Uterus (tissue), 4 donors: ENCODE measurements at places on chromosomes 13 and 19. TPM values are rescaled to one million over a fixed set of nuclear protein-coding genes. Genes with fewer than 3 reads are reported as not detected.
A peak's percentile ranks its signal among the peaks of the same experiment; 100 is the strongest.

Gene GPR4
- total RNA-seq: 13.5 TPM

- DNase-seq: no peak
Observed at GRCh38 chr13:101231751-101232428, 184.4 kb downstream of the NALCN start.

Gene RUVBL2
- 83.3 TPM for total RNA-seq

DNA sequence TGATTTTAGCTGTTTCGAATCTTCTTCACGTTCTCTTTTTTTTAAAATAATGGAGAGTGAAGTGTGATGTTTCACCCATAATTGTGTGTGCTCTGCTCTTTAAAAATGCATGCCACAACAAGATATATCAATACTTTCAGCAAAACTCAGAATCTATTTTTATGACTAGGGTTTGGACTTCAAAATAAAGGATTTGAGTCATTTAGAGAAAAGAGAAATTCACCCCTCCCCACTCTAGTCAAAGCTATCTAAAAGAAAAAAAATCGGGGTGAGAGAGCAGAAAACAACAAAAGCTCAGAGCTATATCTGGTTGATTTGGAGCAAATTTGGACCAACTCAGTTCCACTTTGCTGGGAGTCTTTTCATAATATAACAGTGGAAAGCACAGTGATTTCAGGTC lies 244.5 kb downstream of the DNAJC15 start:
- DNase-seq: no peak

DNA sequence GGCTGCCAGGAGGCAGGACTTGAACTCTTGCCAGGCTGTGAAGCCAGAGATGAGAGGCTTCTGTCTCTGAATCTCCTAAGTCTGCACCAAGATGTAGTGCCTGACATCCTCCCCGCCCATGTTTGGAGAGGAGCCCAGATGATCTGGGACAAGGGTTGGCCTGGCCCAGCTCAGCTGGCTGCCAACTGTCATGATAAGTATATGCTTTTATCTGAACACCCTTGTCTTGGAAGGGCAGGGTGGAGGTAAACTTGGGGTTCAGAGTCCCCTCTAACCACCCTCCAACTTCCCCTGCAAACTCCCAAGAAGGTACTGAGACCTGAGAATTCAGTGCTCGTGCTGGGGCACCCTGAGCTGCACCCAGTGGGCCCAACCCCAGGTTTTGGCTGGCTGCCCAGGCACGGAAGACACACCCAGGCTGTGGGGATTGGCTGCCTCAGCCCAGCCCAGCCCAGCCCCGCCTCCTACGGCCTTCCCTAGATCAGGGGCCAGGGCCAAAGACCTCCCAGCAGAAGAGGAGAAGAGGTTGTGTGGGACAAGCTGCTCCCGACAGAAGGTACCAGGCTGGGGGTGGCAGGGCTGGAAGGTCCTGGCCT lies at the start of gene CYP4F12:
Gene CYP4F12 (plus strand): TSS at position 508 of the 596 bp plus-strand sequence. CDS start 443 bp downstream, outside the sequence.
- DNase-seq: peak; percentile 92

DNA sequence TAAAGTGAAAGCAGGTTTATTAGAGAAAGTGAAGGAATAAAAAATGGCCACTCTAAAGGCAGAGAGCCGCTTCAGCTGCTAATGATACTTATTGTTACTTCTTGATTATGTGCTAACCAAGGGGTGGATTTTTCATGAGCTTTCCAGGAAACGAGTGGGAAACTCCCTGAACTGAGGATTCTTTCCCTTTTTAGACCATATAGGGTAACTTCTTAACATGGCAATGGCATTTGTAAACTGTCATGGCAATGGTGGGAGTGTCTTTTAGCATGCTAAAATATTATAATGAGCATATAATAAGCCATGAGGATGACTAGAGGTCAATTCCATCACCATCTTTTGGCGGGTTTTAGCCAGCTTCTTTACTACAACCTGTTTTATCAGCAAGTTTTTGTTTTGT lies 890.0 kb downstream of the UQCRFS1 start:
- DNase-seq: no peak

Gene KLK5
- total RNA-seq: 1.0 TPM

GRCh38 chr13:28271056-28271840 lies 132.9 kb downstream of the PAN3 start:
- DNase-seq: no peak

DNA sequence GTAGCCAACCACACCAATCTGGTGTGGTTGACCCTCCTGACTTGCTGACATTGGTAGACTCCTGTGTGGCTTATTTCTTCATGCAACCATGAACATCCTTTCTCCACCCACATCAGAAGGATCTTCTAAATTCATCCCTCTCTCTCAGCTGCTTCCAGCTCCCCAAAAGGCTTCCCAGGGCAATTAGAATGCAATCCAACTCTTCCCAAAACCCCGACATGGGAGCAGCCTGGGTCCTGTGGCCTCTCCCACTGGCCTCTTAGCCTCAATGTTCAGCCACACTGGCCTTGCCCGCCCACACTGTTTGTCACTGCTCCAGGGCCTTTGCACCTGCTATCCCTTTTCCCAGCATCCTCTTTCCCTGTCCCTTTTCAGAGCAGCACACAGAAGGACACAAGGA lies 199.8 kb upstream of the SGCG start:
- DNase-seq: no peak

Gene KRTDAP
- not detected for total RNA-seq

- DNase-seq: no peak
Observed at GRCh38 chr19:40223135-40223822, 3.2 kb downstream of the CCNP start.

Gene ANKRD24
- total RNA-seq: not detected

- DNase-seq: no peak
Observed at GRCh38 chr13:110394371-110394841, 87.3 kb downstream of the COL4A2 start.

- DNase-seq: peak; percentile 30
Observed at GRCh38 chr13:22091222-22091970, 420.5 kb downstream of the FGF9 start.

DNA sequence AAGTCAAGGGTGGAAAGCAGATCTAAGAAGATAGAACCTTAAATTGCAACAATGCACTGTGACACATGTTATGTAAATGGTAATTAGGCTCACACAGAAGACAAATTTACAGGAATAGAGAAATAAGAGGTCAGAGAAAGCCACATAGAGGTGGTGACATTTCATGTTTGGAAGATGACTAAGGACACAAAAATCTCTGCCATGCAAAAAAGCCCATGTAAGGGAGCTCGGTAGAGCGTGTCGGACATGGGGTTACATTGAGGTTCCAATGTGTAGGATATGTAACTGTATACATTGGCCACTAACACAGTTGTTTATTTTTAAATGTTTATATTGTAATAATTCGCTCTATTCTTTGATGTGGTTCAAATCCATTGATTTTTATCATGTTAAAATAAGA lies 33.7 kb downstream of the SUGT1 start:
- no peak for DNase-seq

- DNase-seq: peak; percentile 39
Observed at GRCh38 chr19:11673608-11674041, 65.1 kb downstream of the ZNF823 start.

GRCh38 chr13:23288995-23289394 lies 108.2 kb downstream of the SGCG start:
- no peak for DNase-seq

GRCh38 chr19:4175669-4175931 lies 6.8 kb downstream of the SIRT6 start:
- DNase-seq: no peak

- DNase-seq: no peak
Observed at GRCh38 chr13:107669391-107669993, 545.8 kb downstream of the LIG4 start.

Gene VSIG10L
- total RNA-seq: 3.6 TPM

GRCh38 chr13:95440441-95441088 lies 112.0 kb upstream of the CLDN10 start:
- DNase-seq: no peak

DNA sequence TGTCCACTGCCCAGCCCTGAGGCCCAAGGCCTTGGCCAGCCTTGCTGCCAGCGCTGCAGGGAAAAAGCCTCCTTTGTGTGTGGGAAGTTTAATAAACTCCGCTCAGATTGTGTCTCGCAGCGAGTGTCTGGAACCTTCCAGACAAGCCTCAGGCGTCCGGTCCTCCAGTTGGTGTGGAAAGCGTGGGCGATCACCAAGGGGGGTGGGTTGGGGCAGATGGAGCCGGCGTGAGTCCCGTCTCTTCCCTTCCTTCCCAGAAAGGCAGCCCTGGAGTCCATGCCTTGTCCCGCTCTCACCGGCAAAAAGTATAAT lies 4.6 kb downstream of the STK11 start:
- DNase-seq: no peak

DNA sequence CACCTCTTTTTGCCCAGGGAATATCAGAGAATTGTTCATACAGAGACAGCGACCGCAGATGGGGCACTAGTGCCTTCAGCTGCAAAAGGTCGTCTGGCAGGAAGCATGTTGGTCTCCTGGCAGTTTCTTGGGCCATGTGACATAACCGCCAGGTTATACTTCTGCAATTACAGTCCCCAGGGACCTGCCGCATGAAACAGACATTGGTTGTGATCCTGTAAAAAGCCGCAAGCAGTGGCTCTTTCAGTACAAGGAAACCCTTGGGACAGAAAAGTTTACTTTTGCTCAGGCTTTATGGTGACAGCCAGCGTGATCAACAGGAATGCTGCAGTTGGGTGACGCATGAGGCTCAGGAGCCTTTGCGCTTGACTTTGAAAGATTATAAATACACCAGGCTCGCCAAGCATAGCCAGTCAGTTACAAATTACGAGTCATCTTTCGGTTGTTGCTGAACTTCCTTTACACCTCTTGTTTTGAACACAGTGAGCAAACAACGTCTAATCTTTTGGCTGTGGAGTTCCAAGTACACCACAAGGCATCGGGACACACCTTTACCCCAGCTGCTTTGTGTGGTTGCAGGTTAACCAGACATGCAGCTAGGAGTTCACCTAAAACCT lies 50.5 kb upstream of the UBE2L5 start:
- DNase-seq: no peak

- no peak for DNase-seq
Observed at GRCh38 chr13:48333976-48334375, 30.4 kb downstream of the RB1 start.

DNA sequence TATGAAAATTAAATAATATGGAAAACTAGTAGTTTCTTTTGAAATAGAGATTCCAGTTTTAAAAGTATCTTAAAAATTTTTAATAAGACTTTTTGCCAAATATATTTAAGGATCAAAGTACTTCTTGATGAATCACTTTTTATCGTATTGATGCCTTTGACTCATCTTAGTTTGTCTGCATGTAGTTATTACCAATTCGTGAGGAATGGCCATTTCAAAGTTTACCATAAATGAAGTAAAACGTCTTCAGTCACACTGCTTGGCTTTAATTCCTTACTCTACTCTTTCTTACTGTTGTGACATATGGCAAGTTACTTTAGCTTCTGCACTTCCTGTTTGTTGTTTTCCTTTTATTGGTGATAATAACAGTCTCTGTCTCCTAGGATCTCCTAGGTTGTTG lies 38.3 kb downstream of the NDFIP2 start:
- DNase-seq: no peak

GRCh38 chr19:46890423-46891170 lies 29.8 kb downstream of the ARHGAP35 start:
- no peak for DNase-seq

DNA sequence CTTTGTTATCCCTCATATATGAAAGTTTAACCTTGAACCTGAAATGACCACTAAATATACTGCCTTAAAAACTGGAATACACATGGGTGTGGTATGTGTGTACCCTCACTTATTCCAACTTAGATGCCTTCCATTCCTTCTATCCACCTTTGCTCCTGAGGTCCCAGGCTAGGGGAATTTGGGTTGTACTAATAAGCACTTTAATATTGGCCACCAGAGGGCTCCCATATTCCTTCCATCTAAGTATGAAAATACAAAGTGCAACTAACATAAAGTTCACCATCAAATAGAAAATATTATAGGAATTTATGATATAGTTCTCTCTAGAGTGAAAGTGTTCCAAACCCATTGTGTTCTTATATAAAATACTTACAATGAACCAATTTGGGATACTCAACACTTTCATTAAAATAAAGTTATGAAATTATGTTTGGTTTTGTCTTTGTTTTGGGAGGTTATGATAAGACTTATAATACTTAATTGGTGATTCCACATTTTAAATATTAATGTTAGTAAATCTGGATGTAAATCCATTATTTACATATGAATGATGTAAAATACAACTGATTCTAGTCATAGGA lies 62.3 kb downstream of the ITGBL1 start:
- DNase-seq: no peak

Gene PLEKHA4
- total RNA-seq: 13.8 TPM

Gene STARD13
- total RNA-seq: 36.8 TPM

DNA sequence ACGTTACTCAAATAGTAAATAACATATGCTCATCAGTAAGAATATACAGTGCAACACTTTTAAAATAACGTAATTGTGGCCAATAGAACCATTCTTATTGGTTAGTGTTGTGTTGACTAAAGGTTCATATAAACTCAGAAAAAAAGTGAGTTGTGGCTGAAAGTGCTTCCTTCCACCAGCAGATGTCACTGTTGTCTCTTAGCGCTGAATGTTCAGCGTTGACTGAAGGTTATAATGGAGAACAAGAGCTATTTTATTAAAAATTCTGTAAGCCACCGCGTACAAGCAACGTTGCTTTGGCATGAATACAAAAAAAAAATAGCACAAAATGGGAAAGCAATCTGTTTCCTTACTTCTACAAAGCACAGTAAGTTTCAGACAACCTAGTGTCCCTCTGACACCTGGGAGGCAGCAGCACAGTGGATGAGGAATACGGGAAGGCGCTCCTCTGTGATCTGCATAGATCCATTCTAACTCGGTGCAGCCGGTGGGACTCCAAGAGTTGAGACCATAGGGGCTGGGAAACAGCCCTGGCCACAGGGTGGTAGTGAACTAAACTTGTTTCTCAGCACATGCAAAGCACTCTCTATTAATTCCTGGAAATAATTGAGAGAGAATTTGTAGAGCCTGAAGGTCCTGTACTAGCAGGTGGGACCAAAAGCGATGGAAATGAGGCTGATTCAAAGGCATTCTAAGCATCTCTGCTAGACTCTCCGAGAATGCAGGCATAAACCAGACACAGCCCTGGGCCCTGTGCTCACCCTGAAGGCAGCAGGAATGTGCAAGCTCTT lies 23.9 kb upstream of the OXGR1 start:
- DNase-seq: peak; percentile 23

Gene ZNF14
- total RNA-seq: 29.1 TPM

DNA sequence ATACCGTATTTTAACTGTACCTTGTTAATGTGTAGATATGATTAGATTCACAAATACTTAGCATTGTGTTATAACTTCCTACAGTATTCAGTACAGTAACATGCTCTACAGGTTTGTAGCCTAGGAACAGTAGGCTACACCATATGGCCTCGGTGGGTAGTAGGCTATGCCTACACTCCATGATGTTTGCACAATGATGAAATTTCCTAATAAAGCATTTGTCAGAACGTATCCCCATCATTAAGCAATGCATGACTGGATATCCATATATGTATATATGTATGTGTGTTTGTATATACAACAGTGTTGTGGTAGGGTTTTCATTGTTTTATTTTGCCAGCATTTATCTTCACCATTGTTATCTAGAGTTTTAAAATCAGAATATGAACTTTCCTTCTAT lies 119.4 kb downstream of the SLC7A1 start:
- no peak for DNase-seq
